Stimulated activated CD8-positive, alpha-beta memory T cell treated with anti-CD3 and anti-CD28 coated beads, Interleukin-7, amount 100 ng/mL, for 1 hour (primary cell): ENCODE measurements at places on chromosomes 6 and 20.

DNA sequence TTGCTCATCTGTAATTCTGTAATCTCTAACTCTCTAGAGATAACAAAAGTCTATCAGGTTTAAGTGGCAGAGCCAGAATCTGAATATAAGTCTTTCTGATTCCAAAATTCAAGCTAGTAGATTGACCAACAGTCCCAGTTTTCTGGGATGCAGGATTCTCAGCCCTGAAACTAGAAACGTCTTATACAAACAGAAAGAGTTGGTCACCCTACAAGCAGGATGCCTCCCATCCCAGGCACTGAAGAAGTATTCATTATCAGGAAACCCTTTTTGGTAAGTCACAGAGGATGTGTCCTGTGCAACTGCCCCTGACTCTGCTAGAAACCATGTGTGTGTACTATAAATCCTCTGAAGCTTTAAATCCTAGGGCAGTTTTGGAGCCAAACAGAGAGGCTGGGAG lies 135.0 kb downstream of the CARMIL1 start:
- no peak for DNase-seq

DNA sequence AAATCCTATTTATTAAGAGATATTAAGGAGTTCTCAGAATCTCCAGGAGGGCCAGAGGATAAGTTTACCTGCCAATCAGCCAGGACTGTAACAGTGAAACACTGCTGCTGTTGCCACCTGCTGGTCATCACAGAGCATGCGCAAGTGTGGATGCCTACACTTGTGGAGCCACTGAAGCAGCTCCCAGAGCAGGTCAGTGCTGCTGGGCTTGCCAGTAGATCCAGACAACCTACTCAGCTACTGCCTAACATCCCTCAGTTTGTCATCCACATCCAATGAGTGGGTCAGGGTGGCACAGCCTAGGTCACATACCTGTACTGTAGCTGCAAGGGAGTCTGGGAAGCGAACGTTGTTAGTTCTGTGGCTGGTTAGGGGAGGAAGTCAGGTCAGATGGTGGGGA lies 18.3 kb upstream of the NHSL1 start:
- no peak for DNase-seq

- DNase-seq: no peak
Observed at GRCh38 chr6:111417181-111417585, 65.8 kb downstream of the REV3L start.

DNA sequence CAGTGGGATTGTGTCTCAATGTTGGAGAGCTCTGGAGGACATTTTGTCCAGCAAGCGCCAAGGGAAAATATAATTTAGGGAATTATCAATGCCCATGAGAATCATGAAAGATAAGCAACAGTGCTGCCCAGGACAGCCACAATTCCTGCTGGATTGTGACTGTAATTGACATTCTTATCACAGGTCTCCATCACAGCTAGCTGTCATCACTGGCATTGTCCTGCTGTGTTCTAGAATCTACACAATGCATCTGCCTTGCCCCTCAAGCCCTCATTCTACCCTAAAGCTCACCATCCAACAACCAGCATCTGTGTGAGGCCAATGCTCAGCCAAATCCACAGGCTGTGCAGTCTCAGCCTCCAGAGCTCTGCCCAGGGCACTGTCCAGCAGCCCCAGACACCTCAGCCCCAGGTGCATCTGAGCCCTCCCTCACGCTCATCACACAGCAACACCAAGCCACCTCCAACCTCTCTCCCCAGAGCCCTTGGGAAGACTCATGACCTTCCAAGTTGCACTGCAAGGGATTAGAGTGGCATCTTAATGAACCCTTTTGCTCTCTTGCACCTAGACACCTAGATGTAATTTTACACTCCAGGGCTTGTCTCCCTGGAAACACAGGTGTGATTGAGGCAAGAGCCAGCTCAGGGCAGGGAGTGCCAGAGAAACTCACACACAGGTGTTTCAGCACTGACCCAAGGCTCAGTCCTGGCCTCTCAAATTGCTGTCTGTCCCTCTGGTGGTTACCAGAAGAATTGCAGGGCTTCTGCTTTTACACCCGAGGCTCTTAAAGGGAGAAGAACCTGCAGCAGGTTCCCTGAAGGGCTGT lies 85.2 kb upstream of the PHACTR3 start:
- no peak for DNase-seq

DNA sequence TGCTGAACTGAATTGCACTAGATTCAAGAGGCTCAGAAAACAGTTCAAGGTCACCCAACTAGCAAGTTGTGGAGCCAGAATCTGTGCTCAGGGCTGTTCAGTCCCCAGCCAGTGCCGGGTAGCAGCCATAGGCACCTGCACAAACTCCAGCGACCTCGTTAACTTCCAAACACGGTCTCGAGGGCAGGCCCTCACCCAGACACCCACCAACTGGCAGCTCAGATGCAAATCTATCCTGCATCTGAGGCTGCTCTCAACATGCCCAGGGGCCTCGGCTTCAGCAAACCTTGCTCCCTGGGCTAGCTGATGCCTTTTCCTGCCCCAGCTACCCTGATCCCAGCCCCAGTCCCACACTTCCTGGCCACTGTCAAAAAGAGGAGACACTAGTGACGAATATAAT lies 3.7 kb downstream of the JPH2 start:
- DNase-seq: no peak
